ENCODE measurements at places on chromosomes 5 and 9.

- no peak for DNase-seq
Observed at GRCh38 chr9:108100571-108100970, 611.0 kb upstream of the KLF4 start.

GRCh38 chr5:179371121-179371510 lies 25.9 kb upstream of the ADAMTS2 start:
- no peak for DNase-seq

- DNase-seq, result no peak
Observed at GRCh38 chr5:83531661-83532060, 60.1 kb downstream of the VCAN start.

- no peak for DNase-seq
Observed at GRCh38 chr5:133220851-133221674, 169.2 kb downstream of the HSPA4 start.

DNA sequence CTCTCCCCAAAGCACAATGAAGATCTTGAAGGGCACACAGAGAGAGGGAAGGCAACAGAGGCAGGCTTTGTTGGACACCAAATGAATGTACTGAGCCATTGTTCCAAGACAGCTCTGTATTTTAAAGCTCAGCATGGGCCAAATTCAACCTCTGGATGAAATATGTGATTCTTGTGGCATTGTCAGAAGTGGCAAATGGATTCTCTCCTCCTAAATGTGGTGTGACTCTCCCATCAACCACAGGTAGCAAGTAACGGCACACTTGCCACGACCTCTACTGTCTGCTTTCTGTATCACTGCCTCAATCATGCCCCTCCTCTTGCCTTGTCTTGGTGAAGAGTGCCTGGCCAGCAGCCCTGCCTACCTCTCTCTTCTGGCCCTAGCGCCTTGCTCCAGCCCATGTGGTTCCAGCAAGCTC lies 6.1 kb upstream of the MOB3B start:
- peak; percentile 29 for DNase-seq

DNA sequence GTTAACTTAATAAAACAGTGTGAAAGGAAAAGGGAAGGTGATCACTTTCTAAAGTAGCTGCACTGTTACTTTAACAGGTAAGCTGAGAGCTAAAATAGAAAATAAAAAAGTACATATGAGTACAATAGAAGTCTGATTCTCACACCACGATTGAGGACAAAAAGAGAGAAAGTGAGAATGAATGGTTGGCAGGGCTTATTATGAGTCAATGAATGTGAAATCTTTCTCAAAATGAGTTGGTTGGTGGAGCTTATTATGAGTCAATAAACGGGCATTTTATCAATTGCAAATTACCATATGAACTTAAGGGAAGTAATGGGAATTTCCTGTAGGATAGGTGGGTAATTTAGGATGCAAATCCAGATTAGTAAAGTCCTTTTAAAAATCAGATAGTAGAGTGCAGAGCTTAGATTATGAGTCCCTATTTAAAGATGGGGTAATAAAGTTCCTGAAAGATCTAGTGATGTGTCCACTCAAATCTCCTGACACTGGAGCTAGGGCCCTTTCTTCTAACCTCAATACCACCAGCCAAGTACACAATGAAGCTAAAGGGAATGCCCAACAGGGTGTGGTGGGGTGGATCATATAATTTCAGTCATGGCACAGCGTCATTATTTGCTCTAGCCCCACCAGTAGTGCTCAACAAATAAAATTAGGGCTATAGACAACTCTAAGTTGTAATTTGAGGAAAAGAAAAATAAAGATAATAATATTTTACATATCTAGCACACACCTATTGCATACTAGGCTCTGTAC lies 21.1 kb upstream of the TLR4 start:
- DNase-seq, result peak; percentile 65

DNA sequence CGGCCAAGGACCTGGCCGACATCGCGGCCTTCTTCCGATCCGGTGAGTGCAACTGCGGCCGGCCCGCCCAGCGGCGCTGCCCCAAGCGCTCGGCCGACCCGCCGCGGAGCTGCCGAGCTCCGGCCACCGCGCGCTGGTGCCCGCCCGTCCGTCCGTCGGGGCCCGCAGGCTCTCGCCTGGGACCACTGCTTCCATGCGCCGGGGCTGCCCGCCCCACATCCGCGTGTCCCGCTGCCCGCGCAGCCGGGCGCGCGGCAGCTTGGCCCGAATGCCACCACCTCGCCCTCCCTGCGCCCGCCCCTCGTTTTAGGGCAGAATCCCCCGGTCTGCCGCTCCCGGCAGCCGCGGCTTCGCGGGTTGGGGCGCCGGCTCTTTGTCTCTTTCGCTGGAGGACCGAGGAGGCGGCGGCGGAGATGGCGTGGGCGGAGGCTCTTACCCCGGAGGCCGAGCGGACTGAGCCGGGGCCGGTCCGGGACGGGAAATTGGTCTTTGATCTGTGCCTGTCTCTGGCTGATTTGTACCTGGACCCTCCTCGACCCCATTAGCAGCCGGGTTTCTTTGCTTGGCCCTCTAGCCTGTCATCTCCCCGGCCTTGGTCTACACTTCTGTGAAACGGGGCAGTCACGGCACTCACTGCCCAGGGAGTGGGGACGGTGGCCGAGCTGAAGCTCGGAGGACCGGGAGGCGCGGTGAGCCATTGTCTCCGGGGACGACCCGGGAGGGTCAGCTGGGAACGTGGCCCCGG lies 871 bp downstream of the TRIO start:
- DNase-seq, result peak; percentile 34

DNA sequence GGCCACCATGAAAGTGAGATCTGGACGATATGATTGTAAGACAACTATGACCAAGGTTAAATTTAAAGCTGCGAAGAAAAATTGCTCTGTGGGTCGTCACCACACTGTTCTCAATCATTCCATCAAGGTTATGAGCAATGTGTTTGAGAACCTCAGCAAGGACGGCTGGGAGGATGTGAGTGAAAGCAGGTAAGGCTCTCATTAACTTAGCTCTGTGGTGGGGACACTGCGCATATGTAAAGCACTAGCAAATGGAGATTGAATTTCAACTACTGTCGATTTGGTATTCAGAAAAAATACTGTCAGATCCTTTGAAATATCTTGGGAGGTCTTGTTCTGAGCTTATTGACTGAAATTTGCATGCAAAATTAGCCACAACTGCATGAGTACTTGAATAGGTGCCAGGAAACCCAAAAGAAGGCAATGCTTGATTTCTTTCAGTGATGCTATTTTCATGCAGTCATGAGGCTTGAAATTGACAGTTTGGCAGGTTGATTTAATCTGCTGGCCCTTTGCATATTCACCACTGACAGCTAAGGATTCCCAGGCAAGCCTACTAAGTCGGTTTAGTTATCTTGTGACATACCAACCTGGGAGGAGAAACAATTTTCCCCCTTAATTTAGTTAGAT lies 183.9 kb upstream of the SH3GL2 start:
- no peak for DNase-seq

DNA sequence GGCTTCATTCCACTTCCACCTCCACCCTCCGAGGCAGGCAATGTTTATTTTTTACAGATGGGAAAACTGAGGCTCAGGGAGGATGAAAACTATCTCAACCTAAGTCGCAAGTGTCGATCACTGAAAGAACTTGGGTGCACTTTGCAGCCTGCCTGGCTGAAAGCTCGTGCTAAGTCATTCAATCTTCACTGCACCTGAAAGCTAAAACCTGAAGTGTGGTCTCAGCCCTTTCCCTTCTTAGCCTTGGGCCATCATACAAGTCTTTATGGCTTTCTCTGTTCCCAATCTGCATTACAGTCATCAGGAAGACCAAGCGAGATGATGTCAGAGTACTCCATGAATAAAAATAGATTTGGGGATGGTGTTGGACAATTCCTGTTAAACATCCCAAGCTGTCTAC lies 1.0 kb upstream of the TNFSF8 start:
- no peak for DNase-seq

DNA sequence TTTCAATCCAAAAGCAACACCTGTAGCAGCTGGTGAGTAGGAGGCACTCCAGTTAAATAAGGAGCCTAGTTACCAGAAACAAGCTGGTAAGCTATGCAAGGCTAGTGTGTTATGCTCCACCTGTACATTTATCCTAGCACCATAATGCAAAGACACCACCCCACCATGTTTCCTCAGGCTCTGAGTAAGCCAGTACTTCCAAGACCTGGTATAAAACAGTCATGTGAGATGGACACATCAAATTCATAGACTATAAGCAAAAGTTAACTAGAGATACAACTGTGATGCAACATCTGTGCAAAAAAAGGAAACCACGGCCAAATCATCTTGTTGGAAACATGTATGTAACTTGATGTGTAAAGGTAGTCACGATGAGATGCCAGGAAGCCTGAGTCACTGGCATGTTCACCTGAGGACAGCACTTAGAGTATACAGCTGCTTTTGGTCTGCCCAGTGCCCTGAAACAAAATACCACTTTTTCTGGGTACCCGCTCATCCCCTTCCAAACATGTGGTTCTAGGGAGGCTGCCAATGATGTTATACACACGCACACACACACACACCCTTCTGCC lies 66.1 kb downstream of the CDK5RAP2 start:
- DNase-seq, result no peak

DNA sequence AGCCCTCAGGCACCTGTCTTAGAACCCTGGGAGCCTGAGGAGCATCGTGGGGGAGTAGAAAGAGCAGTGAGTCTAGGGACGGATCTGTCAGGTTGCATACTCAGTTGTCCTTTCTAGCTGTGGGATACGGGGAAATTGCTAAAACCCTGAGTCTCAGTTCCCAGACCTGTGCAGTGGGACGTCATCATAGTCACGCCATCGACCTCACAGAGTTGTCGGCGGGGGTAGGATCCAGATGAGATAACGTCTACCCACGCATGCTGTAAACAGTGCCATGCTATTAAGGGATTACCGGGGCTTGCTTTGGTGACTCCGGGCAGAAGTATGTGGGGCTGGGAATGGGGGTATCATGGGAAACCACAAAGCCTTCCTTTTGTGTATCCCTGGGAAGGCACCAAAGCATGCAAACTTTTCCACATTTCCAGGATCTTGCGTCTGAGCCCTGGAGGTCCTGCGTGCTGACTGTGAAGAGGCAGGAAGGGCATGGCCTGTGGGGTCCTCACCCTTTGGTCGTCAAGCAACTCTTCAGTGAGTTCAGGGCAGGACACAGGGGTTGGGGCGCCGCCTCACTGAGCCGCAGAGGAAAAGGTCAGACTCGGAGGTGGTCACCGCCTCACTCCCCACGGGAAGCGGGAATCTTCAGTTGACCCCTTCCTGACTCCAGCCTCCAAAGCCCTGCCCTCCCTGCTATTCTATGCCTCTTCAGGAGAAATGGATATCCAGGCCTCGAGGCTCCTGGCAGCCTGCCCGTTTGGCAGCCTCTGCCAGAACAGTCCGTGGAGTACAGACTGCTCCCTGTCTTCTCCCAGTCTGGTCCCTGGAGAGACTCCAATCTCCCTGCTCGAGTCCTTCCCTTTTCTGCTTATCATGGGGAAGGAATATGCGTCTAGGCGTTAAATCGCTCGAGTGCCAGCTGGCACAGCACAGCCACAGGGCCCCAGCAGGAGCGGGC lies 186.8 kb upstream of the KLF9 start:
- peak; percentile 94 for DNase-seq

GRCh38 chr9:86925686-86926085 lies 21.6 kb downstream of the GAS1 start:
- DNase-seq, result no peak

DNA sequence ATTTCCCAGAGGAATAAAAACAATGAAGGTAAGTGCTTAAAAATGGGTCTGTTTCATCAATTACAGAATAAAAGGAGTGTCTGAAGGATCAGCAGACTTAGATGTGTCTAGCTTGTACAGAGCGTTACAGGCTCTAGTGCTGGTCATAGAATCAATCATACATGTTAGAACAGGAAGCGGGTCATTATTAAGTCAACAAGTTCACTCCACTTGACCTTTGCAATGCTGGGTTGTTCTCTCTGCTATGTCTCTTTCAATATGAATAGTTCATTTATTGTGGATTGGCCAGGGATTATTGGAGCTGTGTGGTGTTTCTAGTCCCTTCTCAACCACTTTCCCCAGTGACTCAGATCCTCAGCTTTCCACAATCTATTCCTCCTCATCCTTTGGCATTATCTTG lies 20.7 kb upstream of the EGFLAM start:
- DNase-seq, result peak; percentile 5

GRCh38 chr9:22452415-22453010 lies 5.9 kb downstream of the DMRTA1 start:
- DNase-seq, result peak; percentile 31

DNA sequence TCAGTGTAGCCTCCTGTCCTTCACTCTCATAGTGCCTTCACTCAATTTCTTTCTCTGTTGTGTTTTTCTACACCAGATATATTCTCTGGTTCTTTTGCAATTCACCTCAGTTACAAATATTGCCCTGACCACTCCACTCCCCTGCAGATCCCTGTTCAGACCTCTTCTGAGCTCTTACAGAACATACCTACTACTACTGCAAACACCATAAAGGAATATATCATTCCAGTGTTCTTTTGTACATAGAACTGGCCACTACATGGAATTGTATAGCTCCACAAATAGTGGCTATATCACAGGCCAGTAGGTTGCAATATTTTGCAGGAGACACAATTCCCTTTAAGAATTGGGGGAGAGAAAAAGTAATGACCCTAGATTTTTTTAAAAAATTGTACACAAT lies 21.0 kb downstream of the ALDH1A1 start:
- no peak for DNase-seq

GRCh38 chr5:160297776-160298175 lies 14.6 kb downstream of the CCNJL start:
- no peak for DNase-seq

DNA sequence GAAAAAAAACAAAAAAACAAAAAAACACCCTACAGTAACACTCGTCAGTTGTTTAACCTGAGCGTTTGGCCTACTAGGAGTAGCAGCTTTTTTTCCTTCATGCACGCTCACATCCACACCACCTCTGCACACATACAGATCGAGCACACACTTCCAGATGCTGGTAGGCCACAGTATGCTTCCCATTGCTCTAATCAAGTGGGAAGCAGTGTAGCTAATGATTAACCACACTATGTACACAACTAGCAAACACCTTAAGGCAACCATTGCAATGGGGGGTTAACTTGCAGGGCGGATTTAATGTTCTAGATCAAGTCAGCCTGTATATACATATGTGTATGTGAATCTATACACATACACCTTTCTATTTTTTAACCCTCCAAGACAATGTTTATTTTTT lies 65.5 kb upstream of the GLRX start:
- no peak for DNase-seq

DNA sequence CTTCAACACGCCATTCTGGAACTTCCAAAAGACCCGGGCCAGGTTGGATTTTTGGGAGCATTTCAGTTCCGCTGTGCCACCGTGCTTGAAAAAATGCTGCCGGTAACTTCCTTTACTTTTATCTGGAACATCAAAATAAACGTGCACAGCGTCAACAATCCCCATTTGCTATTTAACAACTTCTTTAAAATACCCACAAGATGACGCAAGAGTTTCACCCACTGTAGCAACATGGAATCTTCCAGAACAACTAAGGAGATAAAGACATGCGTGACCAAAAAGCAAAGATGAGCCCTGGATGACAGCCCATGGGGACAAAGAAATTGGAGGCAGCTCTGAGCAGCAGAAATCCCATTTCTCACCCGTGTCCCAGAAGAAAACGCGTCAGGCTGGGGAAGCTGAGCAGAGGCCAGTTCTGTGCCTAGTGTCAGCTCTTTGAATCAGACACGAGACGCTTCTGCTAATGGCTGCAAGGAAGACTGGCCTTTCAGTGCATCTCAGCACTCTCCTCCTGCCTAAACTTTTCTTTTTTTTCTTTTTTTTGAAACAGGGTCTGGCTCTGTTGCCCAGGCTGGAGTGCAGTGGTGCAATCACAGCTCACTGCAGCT lies 61.3 kb downstream of the SECISBP2 start:
- DNase-seq, result no peak

All from HT1080 (cell line).